ENCODE measurements at places on chromosomes 5 and 9. TPM values are rescaled to one million over a fixed set of nuclear protein-coding genes. Genes with fewer than 3 reads are reported as not detected.

DNA sequence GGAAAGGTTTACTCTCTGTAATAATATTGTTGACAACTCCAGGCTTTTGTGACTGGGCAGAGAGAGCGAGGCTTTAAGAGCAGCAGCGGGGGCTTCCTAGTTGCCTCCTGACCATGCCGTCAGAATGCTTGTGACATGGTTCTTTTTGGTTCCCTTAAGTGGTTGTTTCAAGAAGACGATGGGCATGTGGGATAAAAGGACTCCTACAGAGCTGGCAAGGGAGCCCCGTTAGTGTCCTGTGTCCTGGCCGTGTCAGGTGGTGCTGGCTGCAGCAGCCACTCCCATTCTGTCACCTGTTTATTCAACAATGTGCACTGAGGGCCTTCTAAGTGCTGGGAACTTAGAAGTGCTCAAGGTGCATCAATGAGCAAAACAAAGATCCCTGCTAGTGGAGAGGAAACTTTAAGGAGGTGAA is 19.7 kb downstream of the LCP2 start:
- no peak for DNase-seq

- peak; percentile 46 for DNase-seq
Observed at GRCh38 chr5:173234129-173234790, 746 bp downstream of the NKX2-5 start.

Gene ST6GALNAC6
- 40.6 TPM for total RNA-seq

Gene BAAT
- total RNA-seq, result not detected

Gene TOPORS
- total RNA-seq, result 21.8 TPM

Gene TMEM171
- 15.7 TPM for total RNA-seq

DNA sequence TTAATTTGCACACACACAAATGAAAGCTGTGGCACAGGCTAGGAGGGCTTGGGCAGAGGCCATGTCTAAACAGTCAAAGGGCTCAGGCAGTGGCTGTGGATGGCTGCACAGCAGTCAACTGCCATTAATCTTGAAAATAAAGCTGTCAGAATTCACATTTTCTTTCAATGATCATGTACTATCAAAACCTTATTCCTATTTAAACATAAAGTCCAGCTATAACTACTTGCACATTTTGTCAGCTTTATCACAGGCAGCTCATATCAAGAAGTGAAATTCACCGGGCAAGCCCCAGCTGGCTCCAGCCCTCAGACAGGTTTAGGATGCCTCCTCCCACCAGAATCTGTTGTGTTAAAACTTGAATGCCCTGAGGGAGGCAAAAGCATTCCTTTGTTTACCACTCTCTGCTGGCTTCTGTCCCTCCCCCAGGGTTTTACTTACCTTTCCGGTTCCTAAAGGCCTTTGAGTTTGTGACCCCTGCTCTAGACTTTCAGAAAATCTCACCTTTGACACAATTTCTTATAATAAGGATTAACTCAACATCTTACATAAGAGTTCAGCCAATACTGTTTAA is 54.9 kb upstream of the GRAMD2B start:
- no peak for DNase-seq

Gene GRM6
- not detected for total RNA-seq

Gene RASEF
- 3.0 TPM for total RNA-seq

DNA sequence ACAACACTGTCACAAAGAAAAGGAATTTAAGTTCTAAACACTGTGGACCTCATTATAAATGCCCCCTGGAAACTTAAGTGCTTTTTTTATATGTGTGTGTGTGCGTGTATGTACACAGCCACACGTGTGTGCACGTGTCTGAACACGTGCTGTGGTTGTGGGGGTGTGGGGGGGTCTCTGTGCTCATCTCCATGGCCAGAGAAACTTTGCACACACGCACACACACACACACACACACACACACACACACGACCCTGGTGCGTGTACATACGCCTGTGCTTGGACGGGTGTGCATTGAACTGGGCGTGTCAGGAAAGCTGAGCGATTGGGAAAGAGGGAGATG is 27.9 kb downstream of the AMBP start:
- no peak for DNase-seq

GRCh38 chr5:139185589-139185988 is 12.6 kb downstream of the SIL1 start:
- DNase-seq, result no peak

Gene ZDHHC11B
- total RNA-seq, result 2.3 TPM

DNA sequence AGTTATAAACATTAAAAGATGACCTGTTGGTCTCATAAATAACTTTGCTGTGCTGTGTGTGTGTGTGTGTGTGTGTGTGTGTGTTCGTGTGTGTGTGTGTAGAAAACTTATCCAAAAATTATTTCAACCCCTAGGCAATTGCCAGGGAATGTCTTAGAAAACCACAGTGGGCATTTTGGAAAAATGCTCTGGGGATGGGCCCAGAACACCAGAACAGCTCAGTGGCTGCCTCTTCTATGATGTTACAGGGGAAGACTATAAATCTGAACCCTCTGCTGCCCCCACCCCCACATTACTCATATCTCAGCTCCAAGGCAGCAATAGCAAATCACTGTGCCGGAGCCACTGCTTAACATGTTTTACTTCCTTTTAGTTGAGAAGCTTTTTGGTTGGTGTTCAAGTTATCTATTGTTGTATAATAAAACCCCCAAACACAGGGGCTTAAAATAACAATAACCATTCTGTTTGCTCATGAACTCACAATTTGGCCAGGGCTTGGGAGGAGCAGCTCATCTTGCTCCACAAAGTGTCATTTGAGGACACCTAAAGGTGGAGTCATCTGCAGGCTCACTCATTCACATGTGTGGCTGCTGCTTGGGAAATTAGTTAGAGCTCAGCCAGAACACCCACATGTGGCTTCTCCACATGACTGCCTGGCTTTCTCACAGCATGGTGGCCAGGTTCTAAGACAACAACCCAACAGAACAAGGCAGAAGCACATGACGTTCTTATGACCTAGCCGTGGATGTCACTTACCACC is 40.4 kb downstream of the ACTBL2 start:
- DNase-seq, result peak; percentile 67

DNA sequence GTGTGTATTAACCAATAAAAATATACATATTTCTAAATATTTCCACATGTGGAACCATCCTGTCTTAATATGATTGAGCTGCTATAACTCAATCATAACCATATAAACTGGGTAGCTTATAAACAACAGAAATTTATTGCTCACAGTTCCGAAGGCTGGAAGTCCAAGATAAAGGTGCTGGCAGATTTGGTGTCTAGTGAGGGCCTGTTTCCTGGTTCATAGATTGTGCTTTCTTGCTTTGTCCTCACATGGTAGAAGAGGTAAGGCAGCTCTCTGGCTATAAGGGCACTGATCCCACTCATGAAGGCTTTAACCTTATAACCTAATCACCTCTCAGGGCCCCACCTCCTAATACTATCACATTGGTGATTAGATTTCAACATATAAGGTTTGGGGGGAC is 14.0 kb upstream of the PRKAA1 start:
- DNase-seq, result no peak

GRCh38 chr5:109936996-109937395 is 247.3 kb downstream of the MAN2A1 start:
- no peak for DNase-seq

GRCh38 chr9:92969516-92970466 is 22.5 kb downstream of the FGD3 start:
- DNase-seq, result no peak

DNA sequence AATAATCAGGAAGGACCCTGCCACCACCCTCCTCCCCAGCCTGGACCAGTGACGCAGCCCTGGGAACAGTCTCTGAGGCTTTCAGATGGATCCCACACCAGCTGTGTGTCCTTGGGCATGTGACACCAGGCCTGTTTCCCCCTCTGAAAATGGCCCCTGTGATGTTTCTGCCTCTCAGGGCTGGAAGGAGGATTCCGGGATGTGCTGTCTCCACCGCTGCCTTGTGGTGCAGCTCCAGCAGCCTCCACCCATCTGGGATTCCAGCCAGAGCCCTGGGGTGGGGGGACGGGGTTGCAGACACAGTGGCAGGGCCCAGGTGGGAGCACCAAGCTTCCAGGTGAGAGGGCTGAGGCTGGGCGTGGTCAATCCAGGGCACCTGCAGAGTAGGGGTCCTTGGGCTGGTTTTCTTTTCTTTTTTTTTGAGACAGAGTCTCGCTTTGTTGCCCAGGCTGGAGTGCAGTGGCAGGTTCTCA is 179.7 kb upstream of the IER5L start:
- DNase-seq, result no peak

DNA sequence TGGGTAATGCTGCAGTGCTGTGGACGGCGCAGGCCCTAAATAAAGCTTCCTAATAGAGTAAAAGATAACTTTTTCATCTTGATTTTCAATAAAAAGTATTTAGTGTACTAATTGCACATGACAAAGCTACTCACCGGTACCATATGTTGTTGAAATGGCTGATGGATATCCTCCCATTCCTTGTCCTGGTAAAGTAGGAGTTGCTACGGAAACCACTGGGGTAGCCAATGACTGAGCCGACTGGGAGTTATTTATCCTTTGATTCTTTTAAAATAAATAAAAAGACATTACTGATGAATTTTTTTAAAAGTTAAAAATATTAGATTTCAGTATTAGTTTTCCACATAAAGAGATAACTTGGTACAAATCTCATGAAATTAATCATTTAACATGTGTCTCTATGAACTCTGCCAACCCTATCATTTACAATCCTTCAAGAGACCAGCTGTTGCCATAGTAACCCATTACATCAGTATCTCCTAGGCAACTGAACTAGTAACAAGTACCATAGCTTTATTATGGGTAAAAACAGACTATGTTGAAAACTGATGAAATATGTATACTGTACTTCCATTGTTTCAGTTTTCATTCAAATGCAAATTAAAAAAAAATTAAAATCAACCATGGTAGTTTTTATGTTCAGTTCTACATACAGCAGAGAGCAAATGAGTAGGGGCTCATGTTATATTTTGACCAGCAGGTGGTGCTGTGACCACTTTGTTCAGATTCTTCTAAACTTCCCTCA is 153.7 kb downstream of the MEF2C start:
- DNase-seq, result peak; percentile 82

Gene ADAMTS6
- 21.1 TPM for total RNA-seq

DNA sequence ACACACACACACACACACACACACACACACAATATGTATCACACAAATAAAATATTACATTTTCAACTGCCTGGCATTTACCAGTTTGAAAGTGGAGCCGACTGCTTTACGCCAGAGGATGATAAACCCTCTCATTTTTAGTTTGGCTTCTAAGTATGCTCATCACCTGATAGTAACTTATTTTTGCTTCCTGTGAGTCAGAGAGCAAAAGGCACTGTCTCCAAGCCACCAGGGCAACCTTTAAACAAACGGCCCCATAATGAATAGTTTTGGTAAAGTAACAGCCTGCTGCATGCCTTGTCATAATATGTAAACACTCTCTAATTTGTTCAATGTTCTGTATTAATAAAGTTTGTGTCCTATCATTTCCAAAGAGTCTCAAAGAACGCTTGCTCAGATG is 26.9 kb downstream of the KLF4 start:
- peak; percentile 66 for DNase-seq

DNA sequence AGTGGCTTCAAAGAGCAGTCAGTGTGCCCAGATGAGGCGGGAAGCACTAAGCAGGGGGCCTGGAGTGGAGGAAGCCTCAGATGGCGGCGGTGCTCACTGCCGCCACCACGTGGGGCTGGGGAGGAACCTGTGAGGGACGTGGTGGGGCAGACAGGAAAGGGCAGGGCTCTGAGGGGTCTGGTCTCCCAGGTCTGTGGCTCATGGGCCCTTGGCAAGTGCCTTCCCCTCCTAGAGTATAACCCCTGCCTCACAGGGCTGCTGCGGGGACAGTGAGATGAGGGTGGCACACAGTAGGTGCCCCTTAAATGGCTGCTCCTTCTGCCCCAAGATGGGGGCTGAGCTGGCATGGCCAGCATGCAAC is 26.6 kb downstream of the NR5A1 start:
- no peak for DNase-seq

DNA sequence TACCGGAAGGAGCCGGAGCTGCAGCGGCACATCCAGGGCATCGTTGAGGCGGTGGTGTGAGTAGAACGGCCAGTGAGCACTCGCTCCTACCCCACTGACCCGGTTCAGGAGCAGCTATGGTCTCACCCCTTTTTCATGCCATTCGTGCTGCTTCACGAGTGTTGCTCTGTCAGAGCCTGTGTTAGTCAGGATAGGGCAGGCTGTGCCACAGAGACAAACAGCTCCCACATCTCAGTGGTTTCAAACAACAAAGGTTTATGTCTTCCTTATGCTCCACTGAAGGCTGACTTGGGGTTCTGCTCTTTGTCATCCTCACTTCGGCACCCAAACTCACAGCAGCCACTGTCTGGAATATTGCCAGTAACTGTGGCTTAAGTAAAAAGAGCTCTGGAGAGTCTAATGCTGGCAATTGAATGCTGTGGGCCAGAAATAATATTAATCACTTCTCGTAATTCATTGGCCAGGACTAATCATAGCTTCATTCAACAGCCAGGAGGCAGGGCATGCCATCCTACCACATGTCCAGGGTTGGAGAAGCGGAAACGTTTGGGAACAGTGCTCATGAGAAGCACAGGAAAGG is 28.4 kb downstream of the ARHGEF37 start:
- no peak for DNase-seq

Gene PAPPA
- total RNA-seq, result 0.02 TPM

Gene PCDHGA12
- not detected for total RNA-seq

GRCh38 chr9:124035001-124035650 is 23.6 kb downstream of the LHX2 start:
- DNase-seq, result no peak

DNA sequence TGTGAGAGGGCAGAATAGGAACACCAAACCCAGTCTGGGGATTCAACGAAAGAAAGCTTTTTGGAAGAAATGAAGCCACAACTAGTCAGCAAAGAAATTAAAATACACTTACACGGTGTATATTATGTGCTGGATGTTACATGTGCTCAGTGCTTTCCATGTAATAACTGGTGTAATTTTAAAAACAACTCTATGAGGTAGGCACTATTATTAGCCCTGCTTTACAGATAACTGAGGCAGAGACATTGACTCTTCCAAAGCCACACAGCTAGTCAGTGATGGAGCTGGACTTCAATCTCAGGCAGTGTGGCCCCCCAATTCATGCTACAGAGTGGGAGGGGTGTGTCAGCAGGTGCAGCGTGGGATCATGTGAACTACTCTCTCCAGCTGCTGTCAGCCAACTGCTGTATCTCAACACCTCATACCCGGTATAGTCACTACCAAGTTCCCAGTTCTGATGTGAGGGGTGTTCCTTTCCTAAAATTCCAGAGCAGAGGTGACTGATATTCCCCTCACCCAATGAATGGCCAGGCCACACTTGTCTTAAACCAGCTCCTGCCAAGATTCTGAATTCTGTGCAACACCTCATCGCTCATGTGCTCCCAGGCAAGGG is 33.8 kb upstream of the TJP2 start:
- no peak for DNase-seq

- DNase-seq, result no peak
Observed at GRCh38 chr5:131396015-131396414, 132.2 kb downstream of the CDC42SE2 start.

GRCh38 chr9:121424024-121424432 is 54.0 kb upstream of the STOM start:
- DNase-seq, result no peak

Gene TSLP
- total RNA-seq, result not detected

DNA sequence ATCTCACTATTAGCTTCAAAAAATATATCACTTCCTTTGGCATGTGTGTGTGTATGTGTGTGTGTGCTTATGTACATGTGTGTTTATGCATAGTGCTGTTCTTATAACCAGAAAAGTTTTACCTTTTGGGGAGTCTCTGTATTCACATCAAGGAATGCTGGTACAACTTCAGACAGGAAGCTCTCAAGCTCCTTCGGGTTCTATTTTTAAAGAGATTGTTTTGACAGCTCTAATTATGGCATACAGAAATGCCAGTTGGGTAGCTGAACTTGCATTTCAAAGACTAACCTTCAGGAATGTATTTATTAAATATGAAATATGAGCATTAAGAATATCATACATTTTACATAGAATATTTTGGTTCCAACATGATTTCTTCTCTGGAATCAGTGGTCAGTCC is 163.1 kb downstream of the DTWD2 start:
- DNase-seq, result no peak
